ENCODE measurements at places on chromosomes 1 and 21.

- DNase-seq, result peak; percentile 10
These were observed 291.8 kb upstream of the USP24 start for GRCh38 chr1:55506740-55507577.

DNA sequence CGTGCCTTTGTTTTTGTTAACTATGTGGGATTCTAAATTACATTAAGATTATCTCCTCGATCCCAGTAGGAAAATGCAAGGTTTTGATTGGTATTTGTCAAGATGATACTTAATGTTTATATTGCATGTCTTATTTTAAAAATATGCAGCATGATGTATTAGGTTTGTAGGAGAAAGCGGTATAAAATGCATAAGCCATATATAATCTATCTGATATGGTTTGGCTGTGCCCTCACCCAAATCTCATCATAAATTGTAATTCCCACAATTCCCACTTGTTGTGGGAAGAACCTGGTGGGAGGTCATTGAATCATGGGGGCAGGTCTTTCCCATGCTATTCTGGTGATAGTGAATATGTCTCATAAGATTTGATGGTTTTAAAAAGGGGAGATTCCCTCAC lies 198.1 kb upstream of the NCAM2 start:
- no peak for DNase-seq

DNA sequence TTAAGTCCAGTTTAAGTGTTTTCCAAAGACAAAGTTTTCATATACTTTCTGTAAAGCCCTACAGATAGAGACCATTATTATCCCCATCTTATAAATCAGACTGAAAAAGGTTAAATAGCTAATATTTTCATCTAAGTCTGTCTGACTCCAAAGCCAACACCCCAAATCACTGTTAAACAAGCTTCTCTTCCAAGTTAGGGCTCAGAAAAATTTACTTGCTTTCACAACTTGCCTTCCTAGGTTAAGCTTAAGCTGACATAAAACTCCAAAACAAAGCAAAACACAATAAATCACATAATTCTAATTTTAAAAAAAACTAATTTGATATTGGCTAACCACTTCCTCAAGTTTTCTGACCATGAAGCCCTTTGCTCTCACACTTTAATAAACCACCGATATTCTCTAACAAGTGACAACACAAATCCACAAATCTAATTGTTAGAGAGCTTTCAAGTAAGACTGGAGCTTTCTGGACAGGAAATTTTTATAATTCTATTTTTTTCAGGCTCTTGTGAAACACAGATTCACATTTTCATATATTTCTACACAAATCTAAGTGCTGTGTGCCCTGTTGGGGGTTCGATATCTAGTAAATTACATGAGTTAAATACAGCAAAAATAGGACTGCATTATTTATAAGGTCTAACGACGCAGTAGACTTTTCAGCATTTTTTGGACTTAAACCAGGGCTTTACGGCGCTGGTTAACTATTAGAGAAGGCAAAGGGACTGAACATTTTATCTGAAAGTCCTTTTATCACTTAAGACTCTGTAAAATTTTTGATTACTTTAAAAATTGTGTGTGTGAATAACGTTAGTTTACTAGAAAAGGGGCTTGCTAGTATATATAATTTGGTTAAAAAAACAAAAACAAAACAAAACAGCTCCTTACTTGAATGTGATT lies 2.1 kb downstream of the GNG12 start:
- DNase-seq, result peak; percentile 44

DNA sequence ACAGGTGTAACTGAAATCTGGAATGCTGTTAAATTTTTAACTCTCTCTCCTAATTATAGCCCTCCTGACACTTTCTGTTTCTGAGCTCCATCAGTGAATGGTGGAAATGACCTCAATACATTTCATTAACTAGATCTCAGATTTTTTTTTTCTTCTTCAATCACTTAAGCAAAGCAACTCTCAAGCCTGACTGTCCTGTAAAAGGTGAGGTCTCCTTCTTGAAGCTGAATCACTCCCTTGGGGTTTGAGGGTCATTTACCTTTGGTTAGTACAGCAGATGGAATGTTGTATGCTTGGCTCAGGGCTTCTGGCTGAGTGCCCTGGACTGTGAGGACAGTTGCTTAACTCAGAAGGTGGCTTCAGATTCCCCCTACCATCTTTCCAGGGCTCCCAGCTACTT lies 518.7 kb downstream of the PTPRC start:
- DNase-seq, result no peak

GRCh38 chr1:197677752-197678295 lies 97.5 kb downstream of the DENND1B start:
- DNase-seq, result no peak

DNA sequence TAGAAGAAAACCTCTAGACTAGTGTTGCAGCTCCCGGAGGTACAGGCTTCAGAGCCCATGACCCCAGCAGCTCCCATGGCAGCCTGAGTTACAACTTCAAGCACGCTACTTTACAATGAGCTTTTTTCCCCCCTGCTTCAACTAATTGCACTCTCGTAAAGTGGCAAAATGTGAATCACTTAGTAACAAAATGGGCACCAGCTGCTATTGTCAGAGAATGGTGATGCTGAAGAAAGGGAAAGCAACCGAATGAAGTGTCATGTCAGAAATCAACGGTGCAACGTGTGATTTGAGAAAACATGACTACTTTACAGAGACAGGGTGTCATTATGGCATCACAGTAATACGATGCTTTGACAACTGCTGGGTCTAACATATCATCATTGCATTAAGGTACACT lies 40.5 kb downstream of the ESRRG start:
- DNase-seq, result no peak

- no peak for DNase-seq
These were observed 1530.9 kb upstream of the B3GALT2 start for GRCh38 chr1:194717334-194717733.

DNA sequence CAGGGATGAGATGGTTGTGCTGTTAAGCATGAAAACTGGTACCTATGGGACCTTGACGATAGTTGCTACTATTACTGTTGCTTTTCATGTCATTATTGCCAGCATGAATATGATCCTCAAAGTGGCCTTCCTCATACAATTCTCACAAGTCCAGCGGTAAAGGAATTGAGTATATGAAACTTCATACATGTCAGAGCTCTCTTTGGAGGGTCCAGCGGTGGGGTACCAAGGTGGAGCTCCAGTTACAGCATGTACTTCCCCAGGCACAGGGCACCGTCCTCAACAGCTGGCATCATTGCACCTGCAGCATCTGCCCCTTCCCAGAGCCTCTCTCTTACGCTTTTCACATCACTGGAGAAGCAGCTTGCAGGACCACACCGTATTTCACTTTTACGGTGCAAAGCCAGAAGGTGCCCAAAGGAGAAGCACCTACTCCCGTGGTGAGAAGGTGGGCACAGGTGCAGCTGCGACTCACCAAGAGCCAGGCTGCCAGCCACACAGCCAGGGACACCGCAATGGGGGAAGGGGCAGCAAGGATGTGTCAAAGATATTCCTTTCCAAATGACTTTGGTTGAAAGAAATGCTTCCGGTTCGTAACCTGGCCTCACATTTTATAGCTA lies 166.4 kb upstream of the IRF2BP2 start:
- DNase-seq, result no peak

GRCh38 chr1:13619909-13620308 lies 36.3 kb downstream of the PDPN start:
- DNase-seq, result peak; percentile 91

GRCh38 chr1:42439940-42440339 lies 15.9 kb downstream of the ZMYND12 start:
- DNase-seq, result peak; percentile 6

DNA sequence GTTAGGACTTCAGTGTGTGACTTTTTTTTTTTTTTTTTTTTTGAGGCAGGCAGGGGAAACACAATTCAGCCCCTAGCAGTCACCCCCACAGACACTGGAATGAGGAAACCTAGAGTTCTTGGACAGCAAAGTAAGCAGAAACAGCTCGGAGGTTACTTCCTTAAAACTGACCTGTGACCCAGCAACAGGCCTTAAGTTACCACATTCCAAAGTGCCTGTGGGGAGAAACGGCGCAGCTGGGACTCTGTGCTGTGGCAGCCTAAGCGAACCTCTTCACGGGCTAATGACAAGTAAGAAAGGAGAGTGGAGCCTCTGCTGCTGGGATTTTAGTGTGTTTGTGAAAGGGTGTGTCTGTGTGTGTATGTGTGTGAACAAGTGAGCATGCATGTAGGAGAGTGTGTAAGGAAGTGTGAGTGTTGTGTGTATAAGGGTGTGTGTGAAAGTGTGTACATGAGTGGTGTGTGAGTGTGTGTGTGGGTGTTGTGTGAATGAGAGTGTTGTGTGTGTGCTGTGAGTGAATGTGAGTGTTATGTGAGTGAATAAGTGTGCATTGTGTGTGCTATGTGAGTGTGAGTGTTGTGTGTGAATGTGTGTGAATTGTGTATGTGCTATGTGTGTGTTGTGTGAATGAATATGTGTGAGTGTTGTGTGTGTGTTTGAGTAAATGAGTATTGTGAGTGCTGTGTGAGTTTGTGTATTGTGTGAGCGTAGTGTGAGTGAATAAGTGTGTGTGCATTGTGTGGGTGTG lies 180.8 kb downstream of the BRINP2 start:
- DNase-seq, result peak; percentile 70

- no peak for DNase-seq
These were observed 28.8 kb upstream of the SYDE2 start for GRCh38 chr1:85229574-85230097.

- peak; percentile 47 for DNase-seq
These were observed 4.1 kb downstream of the PYCR2 start for GRCh38 chr1:225919906-225920305.

DNA sequence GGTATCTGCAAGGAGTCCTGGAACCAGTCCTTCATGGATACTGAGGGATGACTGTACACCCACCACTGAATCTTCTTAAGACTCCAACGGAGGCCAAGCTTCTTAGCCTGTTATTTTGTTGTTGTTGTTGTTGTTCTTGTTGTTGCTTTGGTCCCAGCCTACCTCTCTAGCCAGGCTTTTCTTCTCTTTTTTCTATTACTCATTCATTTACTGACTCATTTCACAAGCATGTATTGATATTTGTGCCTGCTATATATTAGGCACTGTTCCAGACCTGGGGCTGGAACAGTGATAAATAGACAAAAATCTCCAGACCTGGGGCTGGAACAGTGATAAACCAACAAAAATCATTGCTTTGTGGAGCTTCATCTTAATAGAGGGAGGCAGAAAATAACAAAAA lies 20.4 kb downstream of the CENPF start:
- DNase-seq, result peak; percentile 21

- no peak for DNase-seq
These were observed 89.9 kb downstream of the FOXD2 start for GRCh38 chr1:47527653-47528272.

- DNase-seq, result no peak
These were observed 516 bp downstream of the RCOR3 start for GRCh38 chr1:211259638-211260126.

GRCh38 chr1:16386454-16387113 lies 19.5 kb downstream of the SZRD1 start:
- DNase-seq, result peak; percentile 59

DNA sequence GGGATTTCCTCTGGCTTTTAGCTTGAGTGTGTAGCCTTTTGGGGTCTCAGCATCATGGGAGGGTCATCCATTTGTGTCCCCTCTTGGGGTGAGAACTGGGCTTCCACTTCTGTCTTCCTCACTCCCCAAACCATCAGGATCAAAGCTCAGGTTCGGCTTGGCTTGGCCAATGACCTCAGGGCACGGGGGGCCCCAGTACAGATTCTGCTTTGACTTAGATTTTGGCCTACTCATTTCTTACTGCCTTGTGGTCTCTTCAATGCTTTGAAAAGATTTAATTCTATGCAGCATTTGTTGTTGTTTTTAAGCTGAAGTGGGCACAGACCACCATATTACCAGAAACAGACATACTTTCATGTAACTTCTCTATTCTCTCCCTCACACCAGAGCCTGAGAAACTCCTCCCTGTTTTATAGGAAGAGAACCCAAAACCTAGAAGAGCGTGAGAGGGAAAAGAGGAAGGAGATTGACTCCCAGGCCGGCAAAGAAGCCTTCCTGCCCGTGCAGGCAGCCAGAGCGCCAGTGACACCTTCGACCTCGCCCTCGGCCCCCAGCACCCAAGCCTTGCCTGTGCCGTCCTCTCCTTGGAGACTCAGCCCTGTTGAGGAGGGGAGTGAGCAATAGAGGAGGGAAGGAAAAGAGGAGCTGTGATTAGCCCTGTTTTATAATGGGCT lies 1.9 kb upstream of the S100A3 start:
- no peak for DNase-seq
